H1 (cell line): ENCODE measurements at places on chromosomes 7 and 10. TPM values are rescaled to one million over a fixed set of nuclear protein-coding genes. Genes with fewer than 3 reads are reported as not detected.

GRCh38 chr10:4136121-4136520 is 351.1 kb upstream of the KLF6 start:
- no peaks in the 10 kb centered on the region for H3K36me3 ChIP-seq
- H3K4me1 ChIP-seq = no peaks in the 10 kb centered on the region
- DNase-seq = no peak
- no peaks in the 10 kb centered on the region for H3K27me3 ChIP-seq
- H3K4me3 ChIP-seq = no peak overlapping the region
- H3K27ac ChIP-seq = no peak overlapping the region

- no peaks in the 10 kb centered on the region for H3K4me1 ChIP-seq
- DNase-seq = no peak
- no peaks in the 10 kb centered on the region; the same call in 1 of the 2 replicates for H3K27me3 ChIP-seq
- H3K27ac ChIP-seq = no peak overlapping the region
- H3K36me3 ChIP-seq = no peaks in the 10 kb centered on the region
Observed at GRCh38 chr7:12110425-12110824, 100.7 kb upstream of the TMEM106B start.

- no peak for DNase-seq
- no peaks in the 10 kb centered on the region for H3K27me3 ChIP-seq
- H3K4me1 ChIP-seq = no peaks in the 10 kb centered on the region
- H3K36me3 ChIP-seq = peaks cover 12% of the 10 kb centered on the region
- no peak overlapping the region for H3K4me3 ChIP-seq
Observed at GRCh38 chr10:6507311-6507710, 72.8 kb downstream of the PRKCQ start.

- no peak overlapping the region for H3K4me3 ChIP-seq
- no peaks in the 10 kb centered on the region for H3K27me3 ChIP-seq
- no peak for DNase-seq
- no peak overlapping the region; the same call in 1 of the 2 replicates for H3K27ac ChIP-seq
- no peaks in the 10 kb centered on the region for H3K36me3 ChIP-seq
Observed at GRCh38 chr10:35487336-35488034, 117.7 kb upstream of the GJD4 start.

DNA sequence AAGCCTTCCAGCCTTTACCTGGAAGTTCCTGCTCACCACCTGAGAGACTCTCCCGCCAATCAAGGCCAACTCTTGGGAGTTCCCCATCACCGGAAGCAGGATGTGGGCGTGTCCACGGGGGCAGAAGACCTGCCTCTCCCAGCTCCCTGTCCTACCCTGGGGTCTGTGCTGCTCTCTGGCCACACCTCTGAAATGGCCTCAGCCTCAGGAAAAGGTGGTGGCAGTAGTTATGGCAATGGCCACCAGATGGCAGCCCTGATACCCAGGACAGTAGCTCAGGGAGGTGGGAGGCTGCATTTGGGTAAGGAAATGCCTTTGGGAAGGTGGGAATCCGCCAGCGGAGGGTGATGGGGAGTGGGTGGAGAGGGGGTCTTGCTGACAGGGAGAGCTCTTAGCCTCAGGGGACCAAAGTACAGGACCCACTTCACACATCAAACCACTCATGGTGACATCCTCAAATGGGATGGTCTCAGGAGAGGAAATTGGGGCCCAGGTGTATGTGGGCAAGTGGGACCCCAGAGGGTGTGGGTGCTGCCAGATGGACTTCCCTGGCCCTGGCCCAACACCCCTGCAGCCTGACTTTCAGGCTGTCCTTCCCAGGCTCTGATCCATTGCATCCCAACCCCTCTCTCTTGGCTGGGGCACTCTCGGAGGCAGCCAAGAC is 33.9 kb downstream of the KAZALD1 start:
- no peak overlapping the region for H3K4me3 ChIP-seq
- H3K27me3 ChIP-seq = peaks cover 7% of the 10 kb centered on the region; the same call in 1 of the 2 replicates
- no peak overlapping the region for H3K27ac ChIP-seq
- peaks cover 3% of the 10 kb centered on the region for H3K4me1 ChIP-seq

DNA sequence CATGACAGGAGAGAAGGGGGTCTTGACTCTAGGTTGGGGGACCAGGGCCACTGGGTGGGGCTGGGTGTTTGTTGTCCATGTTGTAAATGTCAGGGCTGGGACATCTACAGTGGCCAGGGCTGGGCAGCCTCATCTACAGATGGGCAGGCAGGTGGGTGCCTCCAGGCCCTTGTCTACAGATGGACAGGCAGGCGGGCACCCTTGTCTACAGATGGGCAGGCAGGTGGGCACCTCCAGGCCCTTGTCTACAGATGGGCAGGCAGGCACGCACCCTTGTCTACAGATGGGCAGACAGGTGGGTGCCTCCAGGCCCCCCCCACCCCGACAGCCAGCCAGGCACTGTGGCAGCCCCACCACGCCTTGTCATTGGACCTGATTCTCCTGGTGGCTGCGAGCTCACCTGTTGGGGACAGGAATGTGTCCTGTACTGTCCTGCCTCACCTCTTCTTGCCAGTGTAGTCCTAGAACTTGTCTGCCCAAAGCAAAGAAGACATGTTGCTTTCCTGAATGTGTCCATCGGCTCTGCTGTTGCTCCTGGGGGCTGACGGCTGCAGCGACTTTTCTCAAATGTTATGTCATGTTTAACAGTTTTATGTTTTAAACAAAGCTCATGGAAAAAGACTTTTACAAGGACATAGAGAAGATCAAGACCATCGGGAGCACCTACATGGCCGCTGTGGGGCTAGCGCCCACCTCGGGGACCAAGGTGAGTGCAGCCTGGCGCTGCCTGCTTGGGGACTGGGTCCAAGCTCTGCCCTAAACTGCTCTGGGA is 129.9 kb downstream of the ADCY1 start:
- no peaks in the 10 kb centered on the region for H3K4me1 ChIP-seq
- no peak overlapping the region for H3K4me3 ChIP-seq
- no peaks in the 10 kb centered on the region for H3K36me3 ChIP-seq
- H3K27ac ChIP-seq = no peak overlapping the region

- peaks cover 38% of the 10 kb centered on the region for H3K36me3 ChIP-seq
- no peak for DNase-seq
- no peak overlapping the region for H3K27ac ChIP-seq
- no peak overlapping the region for H3K4me3 ChIP-seq
- no peaks in the 10 kb centered on the region for H3K27me3 ChIP-seq
- H3K4me1 ChIP-seq = no peaks in the 10 kb centered on the region
Observed at GRCh38 chr10:97361537-97361901, 27.0 kb upstream of the FRAT2 start.

Gene ALOX5
- 1.2 and 1.6 TPM in 2 replicates for total RNA-seq

Gene IDI2
- total RNA-seq = not detected in 2 replicates
